ENCODE measurements at places on chromosomes 1 and 21. TPM values are rescaled to one million over a fixed set of nuclear protein-coding genes. Genes with fewer than 3 reads are reported as not detected.

GRCh38 chr1:156480411-156481192 lies 20.0 kb downstream of the MEF2D start:
- no peaks in the 10 kb centered on the region for H3K27me3 ChIP-seq
- H3K4me1 ChIP-seq = peaks cover 41% of the 10 kb centered on the region
- peaks cover 83% of the 10 kb centered on the region for H3K36me3 ChIP-seq
- peak overlapping the region; percentile 9 for H3K27ac ChIP-seq
- DNase-seq = peak; percentile 64

The TNFSF4 gene
- polyA plus RNA-seq = 0.40 TPM

The CACNA1S gene
- polyA plus RNA-seq = not detected

GRCh38 chr1:98410082-98410481 lies 251.4 kb upstream of the SNX7 start:
- H3K36me3 ChIP-seq = no peaks in the 10 kb centered on the region
- DNase-seq = no peak
- no peak overlapping the region for H3K27ac ChIP-seq
- no peaks in the 10 kb centered on the region for H3K4me1 ChIP-seq
- H3K27me3 ChIP-seq = no peaks in the 10 kb centered on the region
- H3K4me3 ChIP-seq = no peak overlapping the region

- no peak overlapping the region for H3K27ac ChIP-seq
- H3K4me3 ChIP-seq = no peak overlapping the region
- H3K27me3 ChIP-seq = no peaks in the 10 kb centered on the region
- H3K4me1 ChIP-seq = no peaks in the 10 kb centered on the region
Observed at GRCh38 chr1:241675983-241676382, 23.9 kb downstream of the WDR64 start.

GRCh38 chr1:169098380-169098779 lies 8.1 kb upstream of the ATP1B1 start:
- no peaks in the 10 kb centered on the region for H3K36me3 ChIP-seq
- H3K4me3 ChIP-seq = no peak overlapping the region

DNA sequence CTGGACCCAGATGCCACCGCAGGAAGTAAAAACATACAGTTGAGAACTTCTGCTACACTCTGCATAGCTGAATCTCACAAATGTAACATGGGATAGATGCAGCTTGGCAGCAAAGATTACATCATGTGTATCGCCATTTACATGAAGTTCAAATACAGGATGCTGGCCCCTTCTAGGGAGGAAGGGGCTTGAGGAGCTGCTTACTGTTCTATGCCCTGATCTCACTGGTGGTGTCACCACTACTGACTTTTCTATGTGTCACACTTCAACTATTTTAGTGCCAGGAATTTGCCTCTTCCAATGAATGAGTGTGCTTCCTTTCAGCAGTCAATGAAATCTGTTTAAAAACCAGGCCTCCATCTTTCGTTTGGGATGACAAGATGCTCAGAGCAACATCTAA lies 31.1 kb downstream of the MRAP start:
- no peak overlapping the region for H3K27ac ChIP-seq
- no peak for DNase-seq
- no peaks in the 10 kb centered on the region for H3K27me3 ChIP-seq

GRCh38 chr1:165949335-165950130 lies 122.1 kb downstream of the UCK2 start:
- H3K27me3 ChIP-seq = no peaks in the 10 kb centered on the region
- no peak for DNase-seq

DNA sequence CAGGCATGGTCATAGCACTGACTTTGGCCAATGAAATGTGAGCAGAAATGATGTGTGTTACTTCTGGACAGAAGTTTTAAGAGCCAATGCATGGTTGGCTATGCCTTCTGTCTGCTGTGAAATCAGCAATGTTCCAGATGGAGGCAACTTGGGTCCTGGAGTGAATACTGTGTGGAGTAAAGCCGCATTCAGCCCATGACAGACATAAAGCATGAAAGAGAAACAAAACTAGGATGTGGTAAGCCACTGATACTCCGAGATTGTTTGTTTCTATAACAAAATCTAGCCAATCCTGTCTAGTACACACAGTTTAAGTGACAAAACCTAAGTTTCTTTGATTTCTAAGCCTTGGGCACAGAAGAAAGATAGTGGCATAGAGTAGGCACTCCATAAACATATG lies 47.1 kb upstream of the ARHGAP29 start:
- H3K36me3 ChIP-seq = no peaks in the 10 kb centered on the region
- H3K27me3 ChIP-seq = peaks cover 15% of the 10 kb centered on the region
- no peak overlapping the region for H3K4me3 ChIP-seq
- peaks cover 18% of the 10 kb centered on the region for H3K4me1 ChIP-seq
- DNase-seq = no peak

The ITGB3BP gene
- polyA plus RNA-seq = 5.2 TPM

DNA sequence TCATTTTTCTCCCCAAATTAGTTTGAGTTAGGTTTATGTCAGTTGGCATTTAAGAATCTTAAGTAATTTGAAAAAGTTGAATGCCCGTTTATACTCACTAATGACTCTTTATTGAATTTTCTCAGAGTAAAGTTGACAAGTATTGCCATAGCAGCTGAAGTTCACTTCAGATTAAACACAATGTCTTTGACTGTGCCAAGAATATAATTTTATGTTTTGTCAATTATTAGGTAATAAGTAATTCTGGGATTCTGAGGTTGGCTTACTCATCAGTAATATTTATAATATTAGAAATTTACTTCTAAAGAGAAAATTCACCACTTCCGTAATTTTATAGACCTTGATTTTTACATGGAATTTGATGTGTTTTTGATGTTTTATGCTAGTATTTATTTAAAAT lies 369.3 kb upstream of the TMPRSS15 start:
- DNase-seq = no peak
- H3K27ac ChIP-seq = no peak overlapping the region
- H3K4me3 ChIP-seq = no peak overlapping the region
- no peaks in the 10 kb centered on the region for H3K36me3 ChIP-seq
- no peaks in the 10 kb centered on the region for H3K27me3 ChIP-seq

GRCh38 chr1:32273391-32274208 lies 18.3 kb upstream of the HDAC1 start:
- no peaks in the 10 kb centered on the region for H3K4me1 ChIP-seq
- no peak overlapping the region for H3K27ac ChIP-seq
- no peak overlapping the region for H3K4me3 ChIP-seq
- peaks cover 26% of the 10 kb centered on the region for H3K27me3 ChIP-seq

- no peak for DNase-seq
- no peaks in the 10 kb centered on the region for H3K27me3 ChIP-seq
- H3K36me3 ChIP-seq = no peaks in the 10 kb centered on the region
- H3K4me1 ChIP-seq = no peaks in the 10 kb centered on the region
Observed at GRCh38 chr21:38842079-38842478, 36.4 kb downstream of the ETS2 start.

GRCh38 chr1:22826604-22827580 lies 116.3 kb downstream of the EPHB2 start:
- no peaks in the 10 kb centered on the region for H3K27me3 ChIP-seq
- H3K36me3 ChIP-seq = no peaks in the 10 kb centered on the region
- peaks cover 7% of the 10 kb centered on the region for H3K4me1 ChIP-seq

DNA sequence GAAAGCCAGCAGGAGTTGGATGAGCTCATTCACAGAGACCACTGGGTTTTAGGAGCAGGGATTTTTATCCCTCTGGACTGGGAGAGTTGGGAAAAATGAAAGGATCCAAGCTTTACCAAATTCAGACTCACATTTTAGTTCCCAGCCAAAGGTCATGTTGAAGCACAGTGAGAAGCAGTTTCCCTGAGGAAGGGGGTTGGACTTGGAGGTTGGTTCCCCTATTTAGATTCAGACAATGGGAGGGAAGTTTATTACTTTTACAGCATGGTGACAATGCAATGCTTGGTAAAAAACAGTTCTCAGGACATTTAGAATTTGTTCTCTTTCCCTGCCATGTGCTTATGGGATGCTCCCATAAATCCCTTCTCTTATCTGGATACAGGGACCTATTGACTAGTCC lies 57.3 kb upstream of the ZNF648 start:
- H3K27ac ChIP-seq = no peak overlapping the region
- H3K4me3 ChIP-seq = no peak overlapping the region

DNA sequence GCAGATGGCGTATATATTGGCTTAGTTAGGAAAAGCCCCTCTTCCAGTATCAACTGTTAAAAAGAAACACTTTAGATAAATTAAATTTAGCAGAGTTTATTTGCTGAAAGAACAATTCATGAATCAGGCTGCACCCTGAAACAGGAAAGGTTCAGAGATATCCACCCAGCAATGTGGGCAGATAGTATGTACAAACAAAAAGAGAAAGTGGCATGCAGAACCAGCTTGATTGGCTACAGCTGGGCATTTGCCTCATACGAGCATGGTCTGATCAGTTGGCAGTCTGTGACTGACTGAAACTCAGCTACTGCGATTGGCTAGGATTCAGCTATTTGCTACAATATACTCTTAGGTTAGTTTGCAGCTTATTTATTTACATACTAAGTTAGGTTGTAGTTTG lies 98.2 kb downstream of the ZC3H11B start:
- H3K27ac ChIP-seq = no peak overlapping the region
- H3K4me3 ChIP-seq = no peak overlapping the region
- H3K36me3 ChIP-seq = no peaks in the 10 kb centered on the region
- DNase-seq = no peak
- peaks cover 7% of the 10 kb centered on the region for H3K4me1 ChIP-seq
